ENCODE measurements at places on chromosomes 13 and 19. TPM values are rescaled to one million over a fixed set of nuclear protein-coding genes. Genes with fewer than 3 reads are reported as not detected.

Gene SIGLEC11
- total RNA-seq: 1.4 TPM

Gene PGLYRP2
- not detected for total RNA-seq

Gene ZNF256
- 3.3 TPM for total RNA-seq

Gene MISP3
- 3.8 TPM for total RNA-seq

Gene VSTM2B
- 0.41 TPM for total RNA-seq

Gene SBNO2
- total RNA-seq: 13.0 TPM

Gene ZNF559
- total RNA-seq: 16.5 TPM

Gene SYNE4
- 0.28 TPM for total RNA-seq

Gene ZNF610
- 2.5 TPM for total RNA-seq

Gene CADM4
- total RNA-seq: 19.9 TPM

Gene ZNF93
- total RNA-seq: 5.4 TPM

Gene HIPK4
- total RNA-seq: 0.14 TPM
